ENCODE measurements at places on chromosomes 2 and 18. TPM values are rescaled to one million over a fixed set of nuclear protein-coding genes. Genes with fewer than 3 reads are reported as not detected.

Gene ADCYAP1
- total RNA-seq, result 0.24 TPM

GRCh38 chr2:190794790-190795189, 85.8 kb upstream of the GLS start:
- no peak for DNase-seq

Gene CD8B2
- total RNA-seq, result not detected

DNA sequence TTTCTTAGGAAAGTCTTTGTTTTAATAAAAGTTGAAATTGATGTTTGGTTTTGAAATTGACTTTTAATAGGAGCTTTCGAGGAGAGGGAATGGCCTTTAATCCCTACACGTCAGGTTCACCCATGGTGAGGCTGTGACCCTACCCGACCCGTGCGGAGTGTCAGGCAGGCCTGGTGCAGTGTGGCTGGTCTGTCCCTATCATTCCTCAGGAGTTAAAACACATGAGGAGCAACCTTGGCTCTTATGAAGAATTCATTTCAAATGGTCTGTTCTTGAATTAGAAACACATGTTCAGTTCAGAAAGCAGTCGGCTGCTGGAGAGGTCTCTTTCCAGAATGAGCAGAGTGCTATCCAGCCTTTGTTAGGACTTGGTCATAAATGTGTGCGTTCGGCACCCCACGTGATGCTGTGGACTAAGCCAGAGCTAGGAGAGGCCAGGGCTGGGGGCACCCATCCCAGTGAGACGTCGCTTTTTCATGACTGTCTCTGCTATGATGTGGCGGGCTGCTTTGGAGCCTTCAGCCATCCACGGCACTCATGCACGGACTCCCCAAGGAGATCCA, 54.7 kb downstream of the EMILIN2 start:
- DNase-seq, result no peak

- no peak for DNase-seq
These were observed 1.5 kb downstream of the GALNT1 start for GRCh38 chr18:35582899-35583558.

Gene MARS2
- 6.0 TPM for total RNA-seq

DNA sequence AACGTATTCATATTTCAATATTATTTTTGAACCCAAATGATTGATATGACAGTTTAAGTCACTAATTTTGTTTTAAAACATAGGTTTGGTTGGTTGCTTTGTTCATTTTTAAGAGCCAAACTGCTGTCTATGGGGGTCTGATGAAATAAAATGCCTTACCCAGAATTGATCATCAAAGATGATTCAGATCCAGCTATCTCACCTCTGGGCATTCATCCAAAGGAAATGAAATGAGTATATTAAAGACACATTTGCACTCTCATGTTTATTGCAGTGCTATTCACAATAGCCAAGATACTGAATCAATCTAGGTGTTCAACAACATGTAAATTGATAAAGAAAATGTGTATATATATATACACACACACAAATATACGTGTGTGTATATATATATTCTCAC, 326.9 kb upstream of the GULP1 start:
- no peak for DNase-seq

DNA sequence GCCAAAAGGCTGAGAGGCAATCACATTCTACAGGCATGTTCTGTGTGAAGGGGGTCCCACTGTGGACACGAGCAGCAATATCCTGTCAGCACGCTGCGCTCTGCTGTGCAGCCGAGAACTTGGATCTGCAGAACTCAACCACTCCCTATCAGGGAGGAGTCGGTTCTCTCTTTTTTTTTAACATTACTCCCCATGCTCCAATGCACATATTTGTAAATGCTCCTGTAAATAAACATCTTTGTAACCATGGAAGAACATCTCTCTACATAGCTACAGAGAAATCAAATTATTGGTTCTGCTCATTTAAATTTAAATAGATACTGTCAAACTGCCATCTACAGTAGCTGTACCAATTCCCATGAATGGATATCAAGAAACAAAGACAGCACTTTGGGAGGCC, 3.0 kb upstream of the ANKRD23 start:
- no peak for DNase-seq

Gene CRYBA2
- total RNA-seq, result not detected

All from left cardiac atrium (tissue), 4 donors.